Mesothelial cell of epicardium (in vitro differentiated cells): ENCODE measurements at places on chromosomes 3 and 15. TPM values are rescaled to one million over a fixed set of nuclear protein-coding genes. Genes with fewer than 3 reads are reported as not detected.
A peak's percentile ranks its signal among the peaks of the same experiment; 100 is the strongest.

C15orf62 gene
- 0.44 to 0.47 TPM (median 0.45 TPM) in 3 replicates for total RNA-seq

B3GALNT1 gene
- total RNA-seq: 31.1 to 36.0 TPM (median 31.4 TPM) in 3 replicates

GRCh38 chr15:74179983-74180880 lies 6.7 kb downstream of the ISLR start:
- peaks cover 27% of the 10 kb centered on the region for H3K4me1 ChIP-seq
- no peak overlapping the region for H3K27ac ChIP-seq
- no peak for DNase-seq
- no peak overlapping the region for H3K4me3 ChIP-seq
- peaks cover 3% of the 10 kb centered on the region for H3K36me3 ChIP-seq

GRCh38 chr3:153599685-153600084 lies 437.7 kb downstream of the RAP2B start:
- H3K27ac ChIP-seq: no peak overlapping the region
- no peak for DNase-seq
- H3K36me3 ChIP-seq: no peaks in the 10 kb centered on the region
- peaks cover 6% of the 10 kb centered on the region for H3K4me1 ChIP-seq

DNA sequence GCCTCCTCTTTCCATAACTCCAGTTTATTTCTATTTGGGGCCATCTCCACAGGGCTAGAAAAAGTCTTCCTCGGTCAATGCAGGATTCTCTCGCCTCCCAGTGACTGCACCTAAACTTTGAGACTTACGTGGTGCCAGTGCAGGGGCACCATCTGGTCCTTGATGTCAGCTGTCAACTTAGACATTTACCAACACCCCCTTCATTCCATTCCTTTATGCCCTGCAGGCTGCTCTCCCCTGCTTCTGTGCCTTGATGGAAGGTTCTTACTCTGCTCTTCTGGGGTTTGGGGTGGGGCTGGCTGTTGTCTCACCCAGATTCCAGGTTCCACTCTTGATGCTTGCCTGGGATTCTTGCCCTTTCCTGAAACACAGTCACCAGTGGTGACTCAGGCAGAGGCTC lies 101.8 kb downstream of the ST8SIA2 start:
- H3K4me3 ChIP-seq: no peak overlapping the region
- peaks cover 20% of the 10 kb centered on the region for H3K4me1 ChIP-seq
- H3K27ac ChIP-seq: no peak overlapping the region
- no peak for DNase-seq

GRCh38 chr3:32815841-32816438 lies 1.9 kb upstream of the TRIM71 start:
- no peak overlapping the region for H3K27ac ChIP-seq
- H3K4me1 ChIP-seq: peaks cover 34% of the 10 kb centered on the region
- H3K4me3 ChIP-seq: peak overlapping the region; percentile 81
- no peak for DNase-seq

SLC2A2 gene
- not detected in 3 replicates for total RNA-seq

DNA sequence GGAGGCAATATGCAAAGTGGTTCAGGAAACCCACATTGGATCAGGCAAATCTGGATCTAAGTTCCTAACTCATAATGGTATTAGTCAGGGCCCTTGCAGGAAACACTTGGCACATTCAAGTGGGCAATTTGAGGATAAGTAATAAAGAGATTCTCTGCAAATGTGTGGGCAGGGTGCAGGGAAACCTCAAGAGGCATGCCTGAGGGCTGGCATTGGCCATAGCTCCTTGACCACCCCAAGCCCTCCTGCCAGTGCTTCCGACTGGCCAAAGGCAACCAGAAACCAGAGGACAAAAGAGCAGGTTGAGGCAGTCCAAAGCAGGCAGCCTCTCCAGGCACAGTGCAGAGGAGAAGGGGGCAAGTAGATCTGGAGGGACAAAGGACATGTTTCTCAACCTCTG lies 130.8 kb upstream of the SNTN start:
- peaks cover 40% of the 10 kb centered on the region for H3K27me3 ChIP-seq
- H3K36me3 ChIP-seq: no peaks in the 10 kb centered on the region
- DNase-seq: no peak
- H3K4me1 ChIP-seq: no peaks in the 10 kb centered on the region
- no peak overlapping the region for H3K4me3 ChIP-seq
- H3K27ac ChIP-seq: no peak overlapping the region

DNA sequence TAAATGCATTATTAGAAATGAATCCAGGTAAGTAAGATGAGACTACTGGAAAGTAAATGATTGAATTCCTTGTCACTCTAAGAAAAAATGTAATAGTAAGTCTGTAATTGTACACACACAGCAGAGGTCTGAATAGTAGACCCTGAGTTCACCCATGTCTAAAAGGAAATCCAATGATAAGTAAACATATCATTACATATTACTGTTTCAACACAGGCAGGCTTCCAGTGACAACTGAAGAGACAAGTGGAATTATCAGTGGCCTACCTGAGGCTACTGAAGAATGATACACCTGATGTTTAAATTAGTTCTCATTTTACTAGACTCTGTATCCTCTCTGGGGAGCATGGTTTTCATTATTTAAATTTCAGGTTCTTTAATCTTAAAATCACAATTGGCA lies 6.2 kb upstream of the CCNL1 start:
- H3K4me1 ChIP-seq: peaks cover 4% of the 10 kb centered on the region
- H3K27ac ChIP-seq: no peak overlapping the region
- H3K36me3 ChIP-seq: peaks cover 2% of the 10 kb centered on the region
- no peaks in the 10 kb centered on the region for H3K27me3 ChIP-seq
- DNase-seq: no peak
- no peak overlapping the region for H3K4me3 ChIP-seq

DNA sequence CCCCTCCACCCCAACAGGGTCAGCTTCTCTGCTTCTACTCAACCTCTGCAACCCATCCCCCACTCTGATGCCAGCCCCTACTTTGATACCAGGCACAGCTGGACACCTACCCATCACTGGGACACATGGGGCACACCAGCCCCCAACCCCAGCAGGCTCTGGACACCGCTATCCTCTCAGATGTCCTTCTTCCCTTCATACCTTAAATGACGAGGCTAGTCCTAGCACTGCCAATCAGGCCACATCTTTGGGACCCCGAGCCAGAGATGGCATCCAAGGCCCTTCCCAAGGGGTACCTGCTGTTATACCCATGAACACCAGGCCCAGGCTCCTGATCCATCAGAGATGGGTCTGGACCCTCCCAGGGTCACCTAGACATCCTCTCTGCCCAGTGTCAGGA lies 10.6 kb downstream of the POC1A start:
- H3K36me3 ChIP-seq: no peaks in the 10 kb centered on the region
- H3K27ac ChIP-seq: no peak overlapping the region
- H3K4me1 ChIP-seq: peaks cover 3% of the 10 kb centered on the region

ZIC1 gene
- total RNA-seq: 0.22 TPM in 1 of 3 replicates, not detected in the others

DNA sequence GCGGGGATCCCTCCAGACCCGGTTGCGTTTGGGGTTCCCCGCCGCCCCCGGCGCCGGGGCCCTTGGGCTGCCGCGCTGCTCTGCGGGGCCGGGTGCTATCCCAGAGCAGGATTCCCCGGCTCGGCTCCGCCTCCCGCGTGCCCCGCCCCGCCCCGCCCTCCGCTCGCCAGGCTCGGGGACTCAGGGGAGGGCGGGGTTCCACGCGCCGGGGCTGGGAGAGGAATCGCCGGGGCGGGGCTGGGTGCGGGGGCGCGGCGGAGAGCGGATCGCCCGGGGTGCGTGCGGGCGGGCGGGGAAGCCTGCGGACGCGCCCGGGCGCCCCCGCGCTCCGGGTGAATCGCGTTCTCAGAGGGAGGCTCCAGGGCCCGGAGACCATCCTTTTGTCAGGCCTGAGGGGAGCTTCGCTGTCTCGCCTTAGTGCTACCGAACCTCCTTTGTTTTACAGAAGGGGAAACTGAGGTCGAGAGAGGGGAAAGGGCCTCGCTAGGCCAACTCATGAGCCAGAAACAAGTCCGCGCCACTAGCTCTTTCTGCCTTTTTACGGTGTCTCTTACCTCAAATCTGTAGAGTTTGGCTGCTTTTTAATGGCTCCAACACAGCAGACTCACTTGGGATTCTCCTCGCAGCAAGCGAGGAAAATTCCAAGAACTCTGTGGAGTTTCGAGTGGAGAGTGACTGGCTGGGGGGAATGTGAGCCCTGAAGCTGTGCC lies at the start of gene TMEM158:
Gene TMEM158, minus strand, starts transcription at position 82 of the 710 bp plus-strand sequence. CDS start 260 bp downstream, outside the sequence.
- H3K36me3 ChIP-seq: no peaks in the 10 kb centered on the region
- H3K27ac ChIP-seq: no peak within 1 kb of the TSS
- DNase-seq: peak; percentile 77
- H3K4me1 ChIP-seq: peaks cover 20% of the 10 kb centered on the region
- peak within 1 kb of the TSS; percentile 71 for H3K4me3 ChIP-seq
- peaks cover 80% of the 10 kb centered on the region for H3K27me3 ChIP-seq

CPLX3 gene
- total RNA-seq: 0.14 TPM in 1 of 3 replicates, not detected in the others

GRCh38 chr3:31043184-31043819 lies 148.8 kb upstream of the GADL1 start:
- no peak for DNase-seq
- peaks cover 3% of the 10 kb centered on the region for H3K36me3 ChIP-seq
- H3K27ac ChIP-seq: no peak overlapping the region
- no peak overlapping the region for H3K4me3 ChIP-seq
- H3K4me1 ChIP-seq: peaks cover 27% of the 10 kb centered on the region
- no peaks in the 10 kb centered on the region for H3K27me3 ChIP-seq

GRCh38 chr15:34084086-34084485 lies 17.6 kb downstream of the EMC7 start:
- H3K4me3 ChIP-seq: no peak overlapping the region
- no peaks in the 10 kb centered on the region for H3K27me3 ChIP-seq
- H3K36me3 ChIP-seq: peaks cover 23% of the 10 kb centered on the region
- no peak for DNase-seq
- H3K4me1 ChIP-seq: no peaks in the 10 kb centered on the region

GRCh38 chr3:10600296-10600714 lies 94.9 kb upstream of the ATP2B2 start:
- H3K27ac ChIP-seq: no peak overlapping the region
- H3K36me3 ChIP-seq: no peaks in the 10 kb centered on the region
- no peak for DNase-seq
- H3K4me1 ChIP-seq: no peaks in the 10 kb centered on the region
- H3K27me3 ChIP-seq: peaks cover 35% of the 10 kb centered on the region
- no peak overlapping the region for H3K4me3 ChIP-seq

DNA sequence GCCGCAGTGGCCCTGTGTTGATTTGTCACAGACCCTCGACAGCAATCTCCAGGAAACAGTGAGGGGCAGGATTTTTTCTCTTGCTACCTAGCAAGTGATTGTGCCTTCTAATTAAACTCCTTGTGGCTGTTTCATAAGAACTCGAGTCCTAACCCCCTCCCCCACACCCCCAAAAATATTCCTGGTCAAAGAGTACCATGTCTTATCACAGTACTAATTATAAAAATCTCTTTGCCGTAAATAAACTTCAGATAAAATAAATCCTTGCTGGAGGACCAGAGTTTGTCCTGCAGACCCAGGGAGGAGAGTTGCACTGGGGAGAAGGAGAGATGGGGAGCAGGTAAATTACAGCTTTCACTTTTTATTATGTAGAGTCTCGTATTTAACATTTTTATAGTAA lies 64.3 kb downstream of the FAM174B start:
- no peak overlapping the region for H3K27ac ChIP-seq
- no peak for DNase-seq
- H3K36me3 ChIP-seq: no peaks in the 10 kb centered on the region
- H3K27me3 ChIP-seq: peaks cover 17% of the 10 kb centered on the region
- no peaks in the 10 kb centered on the region for H3K4me1 ChIP-seq

GRCh38 chr3:146425341-146425740 lies 44.0 kb downstream of the PLSCR2 start:
- H3K4me1 ChIP-seq: peaks cover 5% of the 10 kb centered on the region
- no peaks in the 10 kb centered on the region for H3K36me3 ChIP-seq
- no peak overlapping the region for H3K4me3 ChIP-seq
- DNase-seq: no peak
- no peak overlapping the region for H3K27ac ChIP-seq

DNA sequence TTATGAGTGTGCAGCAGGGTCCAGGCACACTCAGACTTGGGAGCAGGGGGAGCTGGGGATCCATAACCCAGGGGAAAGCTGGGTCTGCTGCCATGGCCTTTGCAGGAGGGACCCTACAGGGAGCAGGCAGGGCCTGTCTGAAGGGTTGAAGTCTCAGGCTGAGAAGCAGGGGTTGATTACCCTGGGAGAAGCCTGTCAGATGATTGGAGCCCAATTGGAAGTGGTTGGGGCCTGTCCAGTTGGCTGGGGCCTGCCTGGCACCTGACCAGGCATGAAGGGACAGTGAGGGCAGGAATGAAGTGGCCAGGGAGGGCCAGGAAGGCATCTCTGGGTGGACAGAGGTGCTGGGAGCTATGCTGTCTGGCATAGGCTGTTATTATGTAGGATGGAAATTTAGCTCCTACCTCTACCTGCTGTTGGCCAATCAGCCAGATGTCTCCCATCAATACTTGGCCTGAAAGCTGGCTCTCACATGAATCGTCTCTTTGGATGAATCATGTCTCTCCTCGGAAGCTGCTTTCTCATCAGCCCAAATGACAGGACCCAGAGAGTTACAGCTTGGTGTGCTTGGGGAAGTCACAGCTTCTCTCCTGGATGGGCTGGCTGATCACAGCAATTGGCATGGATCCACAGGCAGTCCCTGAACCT lies 27.4 kb upstream of the SLCO2A1 start:
- peak; percentile 28 for DNase-seq
- H3K4me1 ChIP-seq: peaks cover 25% of the 10 kb centered on the region
- no peak overlapping the region for H3K4me3 ChIP-seq
- no peak overlapping the region for H3K27ac ChIP-seq
- H3K36me3 ChIP-seq: no peaks in the 10 kb centered on the region

TRIM69 gene
- total RNA-seq: 16.2 to 19.6 TPM (median 17.5 TPM) in 3 replicates

CMTM8 gene
- total RNA-seq: 5.1 to 5.9 TPM (median 5.7 TPM) in 3 replicates
